ENCODE measurements at places on chromosomes 11 and 22.

- no peak for DNase-seq
These were observed 24.7 kb downstream of the GAL start for GRCh38 chr11:68709062-68709461.

DNA sequence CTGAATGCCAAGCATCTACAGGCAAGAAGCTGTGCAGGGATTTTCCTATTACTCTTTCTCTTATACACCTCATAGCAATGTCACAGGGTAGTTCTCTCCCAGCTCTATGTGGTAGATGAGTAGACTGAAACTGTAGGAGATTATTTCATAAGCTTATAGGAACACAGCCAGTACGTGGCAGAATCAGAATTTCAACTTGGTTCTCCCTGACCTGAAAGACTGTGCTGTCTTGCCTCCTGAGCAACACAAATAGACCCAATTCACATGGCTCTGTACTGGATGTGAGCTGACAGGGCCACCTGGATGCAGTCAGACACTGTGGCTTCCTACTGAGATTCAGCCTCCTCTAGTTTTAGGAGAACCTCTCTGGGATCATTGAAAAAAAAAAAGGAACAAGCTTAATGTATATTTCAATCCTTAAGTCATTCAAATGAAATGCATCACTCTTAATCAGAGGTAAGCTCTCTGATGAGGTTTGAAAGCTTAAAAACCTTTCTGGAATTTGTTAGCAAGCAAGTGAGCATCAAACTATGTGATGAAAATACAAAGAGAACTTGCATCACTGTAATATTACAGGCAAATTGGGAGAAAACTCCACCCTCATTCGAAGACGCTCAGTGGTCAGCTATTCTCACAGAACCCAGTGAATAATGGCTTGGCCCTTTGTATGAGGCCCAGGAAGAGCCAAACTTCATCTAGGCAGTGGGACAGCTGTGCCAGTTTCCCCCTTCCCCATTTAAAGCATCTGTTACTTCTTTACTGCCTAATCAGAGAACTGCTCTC is 1039.3 kb downstream of the NTM start:
- DNase-seq: no peak

DNA sequence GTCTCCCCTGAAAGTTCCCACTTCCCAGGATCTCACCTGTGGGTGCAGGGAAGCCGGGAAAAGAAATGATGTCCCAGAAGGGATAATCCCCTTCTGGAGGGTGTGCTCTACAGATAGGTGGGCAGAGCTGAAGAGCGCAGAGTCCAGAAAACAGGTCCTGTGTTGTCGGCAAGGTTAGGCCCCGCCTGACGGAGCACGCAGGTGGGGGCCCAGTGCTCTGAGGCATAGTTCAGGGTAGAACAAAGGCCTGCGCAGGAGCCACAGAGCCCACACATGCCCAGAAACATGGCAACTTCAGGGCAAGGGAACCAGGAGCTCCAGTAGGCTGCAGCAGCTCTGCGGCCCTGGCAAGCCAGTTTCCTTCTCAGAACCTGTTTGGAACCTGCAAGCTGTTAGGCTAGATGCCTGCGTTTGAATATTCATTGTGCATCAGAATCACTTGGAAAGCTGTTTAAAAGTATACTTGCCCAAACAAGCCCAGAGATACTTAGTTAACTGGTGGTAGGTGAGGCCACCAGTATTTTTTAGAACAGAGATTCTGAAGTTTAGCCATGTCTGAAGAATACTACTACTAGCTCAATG is 386.6 kb downstream of the BUD13 start:
- no peak for DNase-seq

- no peak for DNase-seq
These were observed 35.4 kb upstream of the SERPIND1 start for GRCh38 chr22:20738394-20739089.

DNA sequence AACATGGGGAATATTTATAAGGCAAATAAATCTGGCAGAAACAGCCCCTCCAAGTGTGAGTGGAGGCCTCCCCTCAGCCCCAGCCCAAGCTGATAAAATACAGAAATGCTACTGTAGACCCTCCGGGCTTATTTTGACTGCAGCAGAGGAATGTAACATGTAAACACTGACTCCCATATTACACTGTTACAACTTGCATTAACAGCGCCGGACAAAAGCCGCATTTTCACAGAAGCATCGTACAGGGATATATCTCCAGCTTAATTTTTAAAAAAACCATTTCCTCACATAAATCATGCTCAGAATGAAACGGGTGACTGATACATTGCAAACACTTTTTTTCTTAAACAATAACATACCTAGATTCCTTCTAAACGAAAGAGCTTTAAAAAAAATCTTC is 36.6 kb upstream of the COMT start:
- DNase-seq: no peak

GRCh38 chr11:67613960-67614715 is 7.4 kb downstream of the NDUFV1 start:
- DNase-seq: peak; percentile 21

- DNase-seq: no peak
These were observed 57.6 kb upstream of the B3GAT1 start for GRCh38 chr11:134469627-134470026.

DNA sequence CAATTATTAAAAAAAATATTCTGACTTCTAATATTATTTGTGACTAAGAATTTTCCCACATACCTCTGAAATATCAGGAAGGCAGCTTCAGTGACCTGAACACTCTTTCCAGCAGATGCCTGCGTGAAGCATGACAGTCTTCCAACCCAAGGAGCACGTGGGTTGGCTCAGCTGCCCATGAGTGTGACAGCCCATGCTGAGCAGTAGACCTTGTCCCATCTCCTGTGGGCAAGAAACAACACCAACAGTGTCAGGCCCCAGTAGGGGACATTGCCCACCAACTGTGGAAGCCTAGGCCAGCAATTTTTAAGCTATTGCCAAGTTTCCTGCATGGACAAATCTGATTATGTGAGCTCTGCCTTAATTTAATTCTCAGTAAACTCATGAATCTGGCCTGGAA is 66.4 kb upstream of the OLFML1 start:
- no peak for DNase-seq

GRCh38 chr11:71341173-71341572 is 88.8 kb upstream of the SHANK2 start:
- DNase-seq: no peak

DNA sequence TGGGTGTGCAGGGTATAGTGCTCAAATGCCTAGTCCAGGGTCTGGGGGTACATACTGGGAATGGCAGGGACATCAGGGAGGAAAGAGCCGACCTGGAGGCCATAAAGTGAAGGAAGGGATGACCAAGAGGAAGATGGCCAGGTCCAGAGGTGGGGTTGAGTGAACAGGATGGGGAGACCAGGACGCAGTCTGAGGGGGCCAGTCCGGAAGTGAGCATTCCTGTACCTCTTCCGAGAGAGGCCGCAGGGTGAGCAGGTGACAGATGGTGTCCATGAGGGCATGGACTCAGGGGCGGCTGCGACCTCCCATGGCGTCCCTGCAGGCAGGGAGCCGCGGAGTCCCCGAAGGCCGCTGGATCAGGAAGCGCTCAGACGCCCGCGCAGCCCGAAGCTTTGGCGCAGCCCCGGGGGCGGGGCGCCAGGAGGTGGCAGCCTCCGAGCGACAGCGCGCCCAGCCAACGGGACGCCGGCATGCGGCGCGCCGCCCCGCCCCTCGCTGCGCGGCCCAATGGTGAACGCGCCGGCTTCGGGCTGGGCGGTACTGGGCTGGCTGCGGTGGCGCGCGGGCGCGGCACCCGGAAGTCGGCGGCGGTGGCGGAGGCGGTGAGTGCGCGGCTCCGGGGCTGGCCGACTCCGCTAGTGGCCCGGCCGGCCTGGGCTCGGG is at the start of gene TANGO2:
TANGO2 (plus strand) TSS at position 578 of the 663 bp plus-strand sequence. CDS start 15,689 bp downstream, outside the sequence.
- peak; percentile 8 for DNase-seq

- DNase-seq: no peak
These were observed 16.2 kb downstream of the DYNC2H1 start for GRCh38 chr11:103125462-103125861.

DNA sequence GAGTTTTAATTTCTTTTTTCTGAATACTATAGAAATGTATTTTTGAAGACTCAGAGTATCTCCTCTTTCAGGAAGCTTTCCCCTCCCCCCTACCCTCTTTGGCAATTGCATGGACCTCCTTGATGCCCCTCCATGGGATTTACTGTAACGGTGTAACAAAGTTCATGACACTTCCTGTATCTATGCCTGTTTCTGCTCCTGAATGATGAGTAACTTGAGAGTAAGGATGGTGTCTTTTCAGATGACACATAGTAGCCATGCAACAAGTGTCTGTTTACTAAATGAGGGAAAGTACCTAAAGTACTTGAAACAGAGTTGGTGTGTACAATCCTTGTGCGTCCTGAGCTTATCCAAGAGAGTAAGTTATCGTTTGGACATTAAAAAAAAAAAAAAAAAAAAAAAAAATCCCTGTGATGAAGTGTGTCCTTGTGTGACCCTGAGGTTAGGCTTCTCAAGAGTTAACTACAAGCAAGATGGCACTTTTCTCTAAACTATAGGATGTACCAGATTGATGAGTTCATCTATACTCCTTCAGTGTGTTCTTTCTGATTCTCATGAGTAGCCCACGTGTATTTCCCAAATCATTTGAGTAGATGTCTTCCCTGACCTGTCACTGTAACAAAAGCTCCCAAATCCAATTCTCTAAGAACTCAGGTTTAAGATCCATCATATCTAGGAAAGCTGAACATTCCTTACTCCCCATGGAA is 7.4 kb downstream of the ETS1 start:
- no peak for DNase-seq

- DNase-seq: no peak
These were observed 46.3 kb downstream of the SWAP70 start for GRCh38 chr11:9710223-9710622.

All from SIG-M5 (cell line).